ENCODE measurements at places on chromosomes 12 and 14. TPM values are rescaled to one million over a fixed set of nuclear protein-coding genes. Genes with fewer than 3 reads are reported as not detected.

Gene ARHGEF40
- total RNA-seq, result 18.1 TPM

Gene KRT6A
- not detected for total RNA-seq

Gene RIN3
- total RNA-seq, result 2.5 TPM

Gene TMEM233
- not detected for total RNA-seq

DNA sequence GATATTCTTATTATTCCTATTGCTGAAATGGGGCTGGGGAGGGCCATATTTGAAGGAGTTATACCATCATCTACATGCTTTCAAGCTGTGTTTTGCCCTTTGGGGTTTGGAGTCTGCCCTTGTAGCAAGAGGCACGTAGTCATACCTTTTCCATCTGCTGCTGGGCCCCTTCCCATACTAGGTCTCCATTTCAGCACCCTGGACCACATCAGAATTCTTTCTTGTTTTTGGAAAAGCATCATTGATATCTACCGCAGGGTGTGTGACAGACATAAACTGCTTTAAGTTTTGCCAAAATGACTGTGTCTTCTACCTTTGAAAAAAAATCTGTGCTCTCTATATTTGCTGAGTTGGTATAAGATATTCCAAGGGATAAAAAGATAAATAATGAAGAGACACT is 12.3 kb upstream of the DUSP6 start:
- no peak overlapping the region for H3K4me3 ChIP-seq
- H3K36me3 ChIP-seq, result peaks cover 7% of the 10 kb centered on the region
- no peak overlapping the region for H3K27ac ChIP-seq
- peaks cover 11% of the 10 kb centered on the region for H3K4me1 ChIP-seq
- no peak for DNase-seq
- no peaks in the 10 kb centered on the region for H3K27me3 ChIP-seq

- peak within 1 kb of the TSS; percentile 66 for H3K27ac ChIP-seq
- peaks cover 38% of the 10 kb centered on the region for H3K36me3 ChIP-seq
- H3K27me3 ChIP-seq, result no peaks in the 10 kb centered on the region
- H3K4me1 ChIP-seq, result peaks cover 36% of the 10 kb centered on the region
- DNase-seq, result no peak
Measured at GRCh38 chr12:52079576-52080402, at the start of gene SMIM41. TSS of gene SMIM41 (plus strand) at chr12:52079704. CDS start at chr12:52079780, 76 bp downstream.

GRCh38 chr12:16030744-16031143 is 119.6 kb downstream of the DERA start:
- peak; percentile 6 for DNase-seq
- H3K36me3 ChIP-seq, result no peaks in the 10 kb centered on the region
- no peak overlapping the region for H3K27ac ChIP-seq
- H3K4me3 ChIP-seq, result no peak overlapping the region

DNA sequence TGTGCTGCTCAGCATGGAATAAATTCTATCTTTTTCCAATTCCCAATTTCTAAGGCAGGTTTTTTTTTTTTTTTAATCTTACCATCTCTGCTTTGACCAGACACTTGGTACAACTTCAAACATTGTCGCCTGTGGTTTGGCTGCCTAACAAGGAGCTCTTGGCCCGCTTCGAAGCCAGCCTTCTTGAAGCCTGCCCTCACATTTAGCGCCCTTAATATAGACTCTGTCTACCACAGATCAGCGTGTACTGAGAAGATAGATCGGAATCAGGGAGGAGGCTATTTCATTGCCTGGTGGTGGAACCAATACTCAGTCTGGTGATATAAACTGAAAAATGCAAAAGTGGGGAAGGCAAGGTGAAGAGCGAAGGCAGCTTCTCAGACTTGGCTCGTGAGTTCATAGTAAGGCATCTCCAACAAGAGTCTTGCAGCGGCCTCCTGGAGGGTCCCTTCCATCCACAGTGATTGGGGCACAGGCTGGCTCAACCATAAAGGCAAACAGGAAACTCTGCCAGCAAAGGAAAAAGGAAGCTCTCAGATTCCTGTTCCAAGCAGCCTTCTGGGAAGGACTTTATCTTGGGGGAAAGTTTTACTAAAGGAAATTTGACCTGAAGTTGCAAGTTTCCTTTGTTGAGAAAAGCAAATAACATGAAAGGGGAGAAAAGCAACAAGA is 103.2 kb upstream of the BCL2L14 start:
- no peaks in the 10 kb centered on the region for H3K36me3 ChIP-seq
- H3K4me3 ChIP-seq, result no peak overlapping the region
- H3K27me3 ChIP-seq, result peaks cover 29% of the 10 kb centered on the region
- no peak overlapping the region for H3K27ac ChIP-seq
- DNase-seq, result no peak

DNA sequence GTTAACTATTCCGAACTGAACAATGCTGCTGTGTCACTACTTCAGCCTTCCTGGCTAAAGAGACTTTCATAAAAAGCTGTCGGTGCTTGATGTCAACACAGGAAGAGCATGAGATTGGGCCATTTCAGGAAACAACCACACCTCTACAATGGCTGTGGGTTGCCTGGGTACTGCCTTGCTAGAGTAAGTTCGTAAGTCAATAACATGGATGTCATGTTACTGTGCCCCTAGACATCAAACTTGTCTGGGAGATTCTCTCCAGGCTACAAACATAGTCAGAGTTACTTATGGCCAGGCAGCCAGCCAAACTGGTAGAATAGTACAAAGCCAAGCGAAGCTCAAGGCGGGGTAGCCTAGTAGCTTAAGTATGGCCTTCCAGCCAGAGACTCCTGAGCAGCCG is 23.1 kb downstream of the MAX start:
- DNase-seq, result no peak
- H3K27me3 ChIP-seq, result no peaks in the 10 kb centered on the region
- H3K27ac ChIP-seq, result no peak overlapping the region
- peaks cover 53% of the 10 kb centered on the region for H3K36me3 ChIP-seq
- H3K4me1 ChIP-seq, result no peaks in the 10 kb centered on the region

GRCh38 chr12:94266796-94267536 is 118.6 kb downstream of the PLXNC1 start:
- peak; percentile 61 for DNase-seq
- no peaks in the 10 kb centered on the region for H3K27me3 ChIP-seq
- peak overlapping the region; percentile 81 for H3K27ac ChIP-seq

DNA sequence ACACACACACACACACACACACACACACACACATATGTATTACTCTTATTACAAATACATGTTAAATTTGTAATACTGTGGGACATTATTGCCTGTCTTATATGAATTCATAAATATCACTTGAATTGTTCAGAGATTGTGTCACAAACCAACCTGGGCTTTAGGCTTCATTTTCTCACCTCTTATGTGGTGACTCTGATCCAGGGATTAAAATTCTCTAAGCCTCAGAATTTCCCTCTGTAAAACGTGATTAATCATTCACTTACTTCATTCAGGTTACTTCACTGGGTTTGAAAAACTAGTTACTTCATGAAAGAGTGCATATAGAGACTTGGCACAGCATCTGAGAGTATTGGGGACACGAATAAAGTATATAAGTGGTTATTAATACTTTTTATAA is 240.3 kb upstream of the PDZRN4 start:
- H3K27ac ChIP-seq, result no peak overlapping the region
- no peak overlapping the region for H3K4me3 ChIP-seq
- H3K36me3 ChIP-seq, result no peaks in the 10 kb centered on the region
- no peak for DNase-seq

GRCh38 chr12:63276537-63277365 is 125.8 kb upstream of the AVPR1A start:
- DNase-seq, result peak; percentile 4
- H3K36me3 ChIP-seq, result no peaks in the 10 kb centered on the region
- H3K4me1 ChIP-seq, result no peaks in the 10 kb centered on the region
- H3K27me3 ChIP-seq, result no peaks in the 10 kb centered on the region

GRCh38 chr14:56271970-56272369 is 153.8 kb downstream of the PELI2 start:
- H3K4me1 ChIP-seq, result peaks cover 19% of the 10 kb centered on the region
- no peaks in the 10 kb centered on the region for H3K36me3 ChIP-seq
- no peaks in the 10 kb centered on the region for H3K27me3 ChIP-seq

DNA sequence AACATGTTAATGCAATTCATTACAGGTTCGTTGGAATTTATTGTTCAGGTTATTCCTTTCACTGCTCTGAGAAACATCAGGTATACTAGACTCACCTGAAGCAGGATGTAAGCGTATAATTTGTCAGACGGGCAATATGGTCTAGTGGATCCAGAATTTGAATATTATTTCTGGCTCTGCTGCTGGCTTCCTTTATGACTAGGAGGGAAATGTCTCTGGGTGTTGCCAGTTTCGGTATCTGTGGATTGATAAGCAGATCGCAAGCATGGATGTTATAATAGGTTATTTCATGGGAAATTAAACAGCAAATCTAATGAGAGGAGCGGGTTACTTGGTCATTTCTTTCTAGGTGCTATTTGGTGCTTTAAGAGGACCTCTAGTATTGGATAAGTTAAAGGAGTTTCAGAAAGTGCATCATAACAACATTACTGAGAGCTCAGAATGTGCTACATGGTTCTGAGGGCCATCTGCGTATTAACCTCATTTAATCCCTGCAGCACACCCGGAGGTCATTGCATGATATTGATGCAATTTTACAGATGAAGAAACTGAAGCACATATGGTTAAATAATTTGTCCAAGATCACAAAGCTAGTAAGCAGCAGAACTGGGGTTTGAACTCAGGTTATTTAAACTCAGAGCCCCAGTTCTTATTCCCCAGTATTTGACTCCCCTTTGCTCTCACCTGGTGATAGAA is 47.3 kb upstream of the BCAT1 start:
- DNase-seq, result no peak
- no peak overlapping the region for H3K4me3 ChIP-seq

DNA sequence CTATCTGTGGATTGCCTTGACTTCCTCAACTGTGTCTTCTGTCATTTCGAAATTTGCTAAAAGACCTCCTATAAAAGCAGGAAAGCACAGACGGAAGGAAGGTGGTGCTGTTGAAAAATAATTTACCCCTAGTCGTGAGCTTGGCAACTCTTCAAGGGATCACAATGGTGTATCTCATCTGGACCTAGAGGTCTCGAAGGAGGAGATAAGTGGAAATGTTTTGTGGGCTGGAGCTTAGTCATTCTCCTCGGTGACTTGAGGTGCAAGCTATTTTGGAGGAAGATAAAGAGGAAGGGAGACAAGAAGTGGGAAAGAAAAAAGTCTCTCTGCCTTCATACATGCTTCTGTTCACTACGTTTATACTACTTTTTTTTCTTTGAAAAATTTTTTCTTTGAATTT is 89.9 kb downstream of the FLRT2 start:
- H3K36me3 ChIP-seq, result peaks cover 31% of the 10 kb centered on the region
- peaks cover 2% of the 10 kb centered on the region for H3K4me1 ChIP-seq
- H3K27ac ChIP-seq, result no peak overlapping the region
- DNase-seq, result peak; percentile 4
- no peak overlapping the region for H3K4me3 ChIP-seq

GRCh38 chr14:74038020-74038859 is 19.1 kb downstream of the BBOF1 start:
- H3K4me1 ChIP-seq, result no peaks in the 10 kb centered on the region
- no peaks in the 10 kb centered on the region for H3K27me3 ChIP-seq
- DNase-seq, result peak; percentile 64
- no peak overlapping the region for H3K4me3 ChIP-seq
- H3K36me3 ChIP-seq, result no peaks in the 10 kb centered on the region

GRCh38 chr12:128267131-128267622 is at the start of gene TMEM132C:
TSS of gene TMEM132C (plus strand) at chr12:128267170. CDS start at chr12:128267403, 233 bp downstream.
- H3K27me3 ChIP-seq, result no peaks in the 10 kb centered on the region
- H3K4me1 ChIP-seq, result no peaks in the 10 kb centered on the region
- no peaks in the 10 kb centered on the region for H3K36me3 ChIP-seq
- no peak within 1 kb of the TSS for H3K27ac ChIP-seq
- H3K4me3 ChIP-seq, result no peak within 1 kb of the TSS
- DNase-seq, result no peak

All from IMR-90 (cell line).